Stimulated activated CD8-positive, alpha-beta memory T cell treated with anti-CD3 and anti-CD28 coated beads, Interleukin-7, amount 100 ng/mL, for 1 hour (primary cell): ENCODE measurements at places on chromosomes 6 and 20.

DNA sequence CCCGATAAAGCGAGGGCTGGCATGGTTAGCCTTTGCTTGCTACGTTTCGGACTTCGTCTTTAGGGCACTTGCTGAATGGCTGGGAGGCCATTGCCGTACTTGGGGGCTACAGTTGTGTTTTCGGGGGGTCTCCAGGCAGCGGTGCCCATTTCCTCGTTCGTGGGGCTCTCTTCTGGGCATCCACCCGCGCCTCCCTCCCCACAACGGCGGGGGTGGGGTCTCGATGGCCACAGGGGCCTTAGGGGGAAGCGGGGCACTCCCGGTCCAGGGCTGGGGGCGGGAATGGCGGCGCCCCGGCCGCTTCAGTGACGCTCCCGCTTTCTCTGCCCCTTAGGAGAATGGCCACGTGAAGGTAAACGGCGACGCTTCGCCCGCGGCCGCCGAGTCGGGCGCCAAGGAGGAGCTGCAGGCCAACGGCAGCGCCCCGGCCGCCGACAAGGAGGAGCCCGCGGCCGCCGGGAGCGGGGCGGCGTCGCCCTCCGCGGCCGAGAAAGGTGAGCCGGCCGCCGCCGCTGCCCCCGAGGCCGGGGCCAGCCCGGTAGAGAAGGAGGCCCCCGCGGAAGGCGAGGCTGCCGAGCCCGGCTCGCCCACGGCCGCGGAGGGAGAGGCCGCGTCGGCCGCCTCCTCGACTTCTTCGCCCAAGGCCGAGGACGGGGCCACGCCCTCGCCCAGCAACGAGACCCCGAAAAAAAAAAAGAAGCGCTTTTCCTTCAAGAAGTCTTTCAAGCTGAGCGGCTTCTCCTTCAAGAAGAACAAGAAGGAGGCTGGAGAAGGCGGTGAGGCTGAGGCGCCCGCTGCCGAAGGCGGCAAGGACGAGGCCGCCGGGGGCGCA lies 2.4 kb downstream of the MARCKS start:
- no peak for DNase-seq

DNA sequence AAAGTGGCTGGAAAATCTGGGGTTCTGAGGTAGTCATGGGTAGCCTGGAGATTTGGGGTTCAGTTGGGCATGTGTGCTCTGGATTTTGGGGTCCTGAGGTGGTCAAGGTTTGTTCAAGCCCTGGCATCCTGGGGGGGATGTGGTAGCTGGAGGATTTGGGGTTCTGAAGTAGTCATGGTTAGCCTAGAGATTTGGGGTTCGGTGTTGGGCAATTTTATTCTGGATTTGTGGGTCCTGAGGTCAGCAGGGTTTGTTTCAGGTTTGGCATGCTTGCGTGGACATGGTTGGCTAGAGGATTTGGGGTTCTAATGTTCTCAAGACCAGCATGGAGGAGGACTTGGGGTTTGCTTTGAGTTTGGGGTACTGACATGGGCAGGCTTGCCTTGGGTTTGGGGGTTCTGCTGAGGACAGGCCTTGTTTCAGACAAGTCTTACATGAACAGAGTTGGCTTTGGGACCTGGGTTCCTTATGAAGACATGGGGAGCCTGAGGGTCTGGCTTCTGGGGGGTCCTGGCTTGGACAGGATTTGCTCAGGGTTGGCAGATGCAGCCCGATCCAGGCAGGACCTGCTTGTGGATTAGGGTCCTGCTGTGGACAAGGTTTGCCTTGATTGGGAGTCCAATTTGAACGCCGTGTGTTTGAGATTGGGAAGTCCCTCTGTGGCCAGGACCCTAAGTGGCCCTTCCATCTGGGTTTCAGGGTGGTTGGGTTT lies 906 bp downstream of the ANKRD60 start:
- DNase-seq: no peak

GRCh38 chr6:166687070-166687878 lies 60.2 kb upstream of the RPS6KA2 start:
- DNase-seq: no peak

GRCh38 chr6:111150577-111150976 lies 63.3 kb downstream of the SLC16A10 start:
- DNase-seq: no peak

DNA sequence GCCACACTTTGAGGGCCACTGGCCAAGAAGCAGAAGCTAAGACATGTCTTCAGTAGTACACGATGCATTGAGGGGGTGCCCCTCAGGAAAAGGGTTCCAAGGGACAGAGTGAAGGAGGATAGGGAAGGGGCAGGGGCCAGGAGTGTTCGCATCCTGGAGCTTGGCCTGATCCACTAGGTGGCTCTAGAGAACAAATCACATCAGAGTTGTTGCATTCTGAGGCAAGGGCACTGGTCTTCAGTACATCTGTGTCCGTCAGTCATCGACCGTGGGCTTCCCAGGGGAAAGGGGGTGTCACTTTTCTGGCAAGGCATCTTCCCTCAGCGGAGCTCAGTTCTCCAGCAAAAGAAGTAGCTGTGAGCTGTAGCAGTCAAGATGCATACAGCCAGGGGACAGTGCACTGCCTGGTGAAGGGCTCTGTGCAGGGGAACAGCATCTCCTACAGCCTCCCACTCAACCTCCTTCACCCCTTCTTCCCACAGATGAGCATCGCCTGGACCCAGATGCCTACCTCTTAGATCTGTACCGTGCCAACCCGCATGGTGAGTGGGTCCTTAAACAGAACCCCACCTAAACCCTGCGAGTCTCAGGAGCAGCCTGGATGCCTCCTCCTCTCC lies 47.8 kb downstream of the ARHGAP40 start:
- DNase-seq: no peak

- no peak for DNase-seq
Measured at GRCh38 chr6:34300332-34300751, 51.5 kb upstream of the SMIM29 start.

- DNase-seq: no peak
Measured at GRCh38 chr6:27874016-27874415, 38.2 kb downstream of the OR2B2 start.

DNA sequence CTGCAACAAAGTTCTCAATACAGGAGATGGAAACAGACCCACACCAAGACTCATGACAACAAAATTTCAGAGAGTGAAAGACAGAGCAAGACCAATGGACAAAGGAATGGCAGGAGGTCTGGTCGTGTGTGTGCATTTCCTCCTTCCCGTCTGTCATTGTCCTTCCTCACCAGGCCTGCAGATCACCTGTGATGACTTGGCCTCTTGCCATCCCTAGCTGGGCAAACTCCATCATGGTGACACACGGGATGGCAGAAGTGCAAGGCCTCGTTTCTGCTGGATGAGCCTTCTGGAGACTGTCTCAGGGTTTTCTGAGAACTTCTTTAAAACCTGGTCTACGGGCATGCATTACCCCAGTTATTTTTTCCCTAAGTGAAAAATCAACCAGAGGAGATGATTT lies 49.2 kb downstream of the RPP21 start:
- DNase-seq: no peak

- DNase-seq: no peak
Measured at GRCh38 chr6:132392792-132393191, 8.5 kb downstream of the MOXD1 start.

GRCh38 chr6:149212206-149212605 lies 105.3 kb upstream of the TAB2 start:
- no peak for DNase-seq

DNA sequence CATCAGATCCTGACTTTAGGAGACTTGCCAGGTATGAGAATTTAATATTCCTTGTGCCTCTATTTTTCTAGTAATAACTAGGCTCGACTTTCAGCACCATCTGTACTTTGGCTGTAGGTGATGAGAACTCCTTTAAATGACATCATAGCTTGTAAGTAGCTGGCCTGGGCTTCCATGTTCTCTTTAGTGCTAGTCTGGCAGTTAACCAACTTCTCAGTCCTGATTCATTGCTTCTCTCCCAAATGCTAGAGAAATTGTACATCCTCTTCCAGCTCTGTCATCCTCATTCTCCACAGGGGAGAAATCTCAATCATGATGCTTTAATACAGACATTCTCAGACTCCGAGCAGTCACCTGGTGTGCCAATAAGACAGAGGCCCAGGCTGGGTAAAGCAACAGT lies 143.5 kb upstream of the MOCS1 start:
- DNase-seq: no peak

GRCh38 chr20:51586005-51586440 lies 43.5 kb upstream of the NFATC2 start:
- no peak for DNase-seq

GRCh38 chr6:129130106-129130505 lies 247.2 kb downstream of the LAMA2 start:
- DNase-seq: no peak

- DNase-seq: no peak
Measured at GRCh38 chr20:61662226-61662967, 403.3 kb downstream of the TAF4 start.

DNA sequence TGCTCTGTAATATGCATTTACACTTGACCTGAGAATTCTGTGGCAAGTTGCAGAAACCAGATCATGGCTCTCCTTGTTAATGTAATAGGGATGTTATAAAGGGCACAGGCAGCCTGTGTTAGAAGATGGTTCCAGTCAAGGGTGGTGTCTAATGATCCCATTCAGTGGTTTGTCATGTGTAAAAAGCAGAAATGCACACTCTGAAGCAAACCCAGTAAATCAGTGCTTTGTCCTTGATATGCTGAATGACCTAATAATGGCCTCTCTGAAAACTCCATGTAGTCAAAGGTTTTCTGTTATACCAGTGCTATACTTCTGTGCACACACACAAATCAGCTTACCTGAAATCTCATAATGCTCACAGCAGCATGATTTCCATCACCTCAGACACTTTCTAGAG lies 66.2 kb downstream of the SOBP start:
- no peak for DNase-seq

DNA sequence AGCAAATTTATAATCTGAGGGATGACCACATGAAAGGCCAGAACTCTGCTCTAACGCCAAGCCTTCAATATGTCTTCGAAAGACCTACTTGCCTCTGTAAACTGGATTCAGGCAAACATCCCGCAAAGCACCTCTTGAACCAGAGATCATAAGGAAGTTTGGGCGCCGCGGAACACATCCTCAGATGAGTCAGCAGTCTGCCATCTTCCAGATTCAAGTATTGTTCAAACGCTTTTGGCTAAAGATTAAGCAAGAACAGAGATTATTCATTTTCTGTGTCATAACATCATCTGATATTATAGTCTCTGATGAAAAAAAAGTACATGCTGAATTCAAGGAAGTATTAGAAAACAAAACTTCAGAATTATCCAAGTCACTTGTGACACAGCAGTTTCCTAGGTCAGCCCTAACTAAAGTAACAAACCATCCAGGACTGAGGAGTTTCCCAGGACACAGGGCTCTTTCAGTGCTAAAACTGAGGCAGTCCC lies 20.8 kb downstream of the TBC1D7 start:
- DNase-seq: no peak

GRCh38 chr20:50077818-50078601 lies 34.9 kb downstream of the UBE2V1 start:
- no peak for DNase-seq

- DNase-seq: no peak
Measured at GRCh38 chr6:52403627-52404026, 16.5 kb upstream of the EFHC1 start.

DNA sequence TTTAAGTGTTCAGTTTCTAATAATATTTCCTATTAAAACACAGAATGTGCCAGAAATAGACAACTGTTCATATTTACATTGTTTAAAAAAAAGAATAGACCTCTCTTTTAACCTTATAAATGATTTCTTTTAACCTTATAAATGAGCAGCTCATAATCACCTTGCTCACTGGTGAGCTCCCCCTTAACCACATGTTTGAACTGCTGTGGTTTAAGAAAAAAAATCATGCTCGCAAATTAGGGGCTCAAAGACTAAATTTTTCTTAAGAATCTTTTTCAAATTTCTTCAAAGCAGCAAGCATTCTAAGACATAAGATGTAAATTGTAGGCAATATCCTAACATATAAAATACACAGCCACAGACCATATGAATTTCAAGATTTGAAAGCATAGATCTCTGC lies 32.8 kb downstream of the FAM8A1 start:
- no peak for DNase-seq

- DNase-seq: no peak
Measured at GRCh38 chr20:44460795-44461141, 14.9 kb upstream of the TTPAL start.

GRCh38 chr6:32092760-32093497 lies 16.2 kb downstream of the TNXB start:
- no peak for DNase-seq

GRCh38 chr6:153312634-153313033 lies 181.6 kb upstream of the RGS17 start:
- DNase-seq: no peak

DNA sequence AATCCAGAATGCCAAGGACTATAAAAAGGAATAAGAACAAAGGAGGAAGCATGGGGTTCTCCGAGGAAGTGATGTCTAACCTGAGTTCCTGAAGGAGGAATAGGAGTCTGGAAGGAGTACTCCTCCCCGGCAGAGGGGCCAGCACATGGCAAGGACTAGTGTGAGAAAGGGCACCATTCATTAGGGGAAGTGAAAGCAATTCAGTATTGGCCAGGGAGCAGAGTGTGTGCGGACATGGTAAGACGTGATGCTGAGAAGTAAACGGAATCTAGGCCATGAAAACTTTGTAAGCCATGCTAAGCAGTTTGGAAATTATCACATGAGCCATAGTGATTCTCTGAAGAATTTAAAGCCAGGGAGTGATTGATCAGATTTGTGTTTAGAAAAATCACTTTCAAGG lies 218.9 kb upstream of the PRDM1 start:
- no peak for DNase-seq

DNA sequence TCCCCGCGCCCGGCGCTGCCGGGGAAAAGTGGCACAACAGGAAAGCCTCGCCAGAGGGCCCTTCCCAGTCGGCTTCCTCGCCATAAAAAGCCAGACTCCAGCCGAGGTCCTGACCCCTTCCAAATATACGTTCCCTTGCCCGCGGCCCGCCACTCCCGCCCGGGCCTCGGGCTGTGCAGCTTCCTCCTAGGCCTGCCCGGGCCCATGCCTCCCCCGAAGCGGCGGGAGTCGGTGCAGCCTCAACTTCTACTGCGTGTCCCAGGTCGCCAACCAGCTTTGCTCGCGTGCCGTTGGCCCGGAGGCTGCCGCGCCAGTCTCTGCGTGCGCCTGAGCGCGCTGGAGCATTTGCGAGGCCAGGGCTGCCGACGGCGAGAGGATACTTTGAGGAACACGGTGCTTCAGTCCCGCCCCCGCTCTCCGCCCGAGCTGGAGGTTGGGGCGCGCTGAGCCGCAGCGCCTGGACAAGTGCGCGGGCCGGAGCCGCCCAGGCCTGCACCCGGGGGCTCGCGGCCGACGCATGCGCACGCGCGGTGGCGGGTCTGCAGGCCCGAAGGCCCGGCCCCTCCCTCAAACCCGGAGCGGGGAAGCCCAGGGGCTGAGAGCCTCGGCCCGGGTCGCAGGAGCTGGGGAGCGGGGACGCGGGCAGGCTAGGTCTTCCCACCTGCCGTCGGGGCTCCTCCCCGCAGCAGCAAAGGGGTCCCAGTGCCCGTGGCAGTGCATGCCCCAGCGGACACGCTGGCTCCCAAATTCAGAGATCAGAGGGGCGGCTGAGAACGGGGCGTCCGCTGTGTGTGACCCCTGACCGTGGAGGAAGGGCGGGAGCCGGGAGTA lies 10.2 kb downstream of the FOXC1 start:
- no peak for DNase-seq

- no peak for DNase-seq
Measured at GRCh38 chr6:138652824-138653223, 120.7 kb upstream of the CCDC28A start.
